Activated CD8-positive, alpha-beta memory T cell treated with anti-CD3 and anti-CD28 coated beads for 36 hours (primary cell): ENCODE measurements at places on chromosomes 7 and 10. TPM values are rescaled to one million over a fixed set of nuclear protein-coding genes. Genes with fewer than 3 reads are reported as not detected.

The RELN gene
- not detected for total RNA-seq

The TEX47 gene
- not detected for total RNA-seq

The PRRT4 gene
- 0.23 TPM for total RNA-seq

The GPR85 gene
- not detected for total RNA-seq

The OR2A42 gene
- total RNA-seq = not detected

The PARP12 gene
- total RNA-seq = 20.0 TPM

The KIF11 gene
- 40.7 TPM for total RNA-seq

The HERC4 gene
- total RNA-seq = 41.1 TPM

The DNAH11 gene
- not detected for total RNA-seq

The SEMA3A gene
- 0.06 TPM for total RNA-seq

The SFTPA1 gene
- not detected for total RNA-seq

The NCOA4 gene
- total RNA-seq = 94.1 TPM

The TMEM26 gene
- not detected for total RNA-seq

The LDB3 gene
- not detected for total RNA-seq

The ACTR3C gene
- 7.3 TPM for total RNA-seq

The LHFPL3 gene
- not detected for total RNA-seq

The HHEX gene
- 0.10 TPM for total RNA-seq

The TMEM236 gene
- 0.04 TPM for total RNA-seq

The ERVW-1 gene
- not detected for total RNA-seq

The ZNF804B gene
- not detected for total RNA-seq

The ANKRD61 gene
- not detected for total RNA-seq

The GARIN1A gene
- total RNA-seq = 0.30 TPM

The TMEM130 gene
- total RNA-seq = not detected

The SHTN1 gene
- total RNA-seq = not detected

The ASCC1 gene
- 43.2 TPM for total RNA-seq

The NRCAM gene
- 0.34 TPM for total RNA-seq

The PGAM2 gene
- not detected for total RNA-seq

The SCIN gene
- total RNA-seq = 0.08 TPM

The CYP2C9 gene
- total RNA-seq = not detected

The SNCG gene
- not detected for total RNA-seq

The ASZ1 gene
- not detected for total RNA-seq

The PRLHR gene
- total RNA-seq = not detected

The PTN gene
- total RNA-seq = not detected

The HOXA1 gene
- not detected for total RNA-seq

The TMEM243 gene
- total RNA-seq = 70.1 TPM

The NEUROG3 gene
- total RNA-seq = not detected

The FKBP6 gene
- total RNA-seq = not detected

The TAS2R3 gene
- total RNA-seq = 0.89 TPM

The SPDYE11 gene
- not detected for total RNA-seq

The SOSTDC1 gene
- not detected for total RNA-seq

The GIMAP4 gene
- total RNA-seq = 26.3 TPM

The MRC1 gene
- total RNA-seq = not detected

The CACNB2 gene
- not detected for total RNA-seq

The PRSS37 gene
- total RNA-seq = not detected

The MAD1L1 gene
- 39.4 TPM for total RNA-seq

The GRM3 gene
- total RNA-seq = not detected

The CPA1 gene
- not detected for total RNA-seq

The PRKG1 gene
- not detected for total RNA-seq

The TRIM73 gene
- 2.0 TPM for total RNA-seq

The ZNF680 gene
- 8.2 TPM for total RNA-seq

The GIMAP2 gene
- total RNA-seq = 32.1 TPM

The CRYGN gene
- total RNA-seq = not detected

The LIPF gene
- total RNA-seq = not detected

The INTS15 gene
- 39.6 TPM for total RNA-seq

The FAM25C gene
- total RNA-seq = not detected
